Stimulated activated CD4-positive, alpha-beta T cell treated with anti-CD3 and anti-CD28 coated beads, Interleukin-1b, Interleukin-23, amount 100 ng/mL, for 4 hours (primary cell): ENCODE measurements at places on chromosomes 1 and 21.

DNA sequence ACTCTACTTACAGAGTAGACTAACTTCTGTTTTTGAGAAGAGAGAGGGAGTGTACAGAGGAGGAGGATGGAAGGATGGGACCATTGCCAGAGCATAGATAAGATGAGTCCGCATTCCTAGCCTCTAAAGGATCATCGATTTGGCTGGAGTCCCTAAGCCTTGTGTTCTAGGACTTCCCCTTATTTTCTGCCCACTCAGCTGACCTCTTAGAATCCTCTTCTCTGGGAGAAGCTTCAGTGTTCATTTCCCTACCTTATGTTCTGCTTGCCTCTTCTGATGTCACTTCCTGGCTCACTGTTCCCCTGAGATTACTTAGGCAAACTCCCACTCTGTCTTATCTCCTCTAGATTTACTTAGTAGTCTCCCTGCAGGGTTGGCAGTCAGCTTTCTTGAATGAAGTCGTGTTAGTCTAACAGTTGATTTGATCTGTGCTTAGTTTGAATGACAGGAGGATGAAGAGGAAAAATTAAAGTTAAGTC, 156.7 kb downstream of the SYT2 start:
- DNase-seq: no peak

- DNase-seq: no peak
Measured at GRCh38 chr1:8718850-8719361, 98.5 kb downstream of the RERE start.

DNA sequence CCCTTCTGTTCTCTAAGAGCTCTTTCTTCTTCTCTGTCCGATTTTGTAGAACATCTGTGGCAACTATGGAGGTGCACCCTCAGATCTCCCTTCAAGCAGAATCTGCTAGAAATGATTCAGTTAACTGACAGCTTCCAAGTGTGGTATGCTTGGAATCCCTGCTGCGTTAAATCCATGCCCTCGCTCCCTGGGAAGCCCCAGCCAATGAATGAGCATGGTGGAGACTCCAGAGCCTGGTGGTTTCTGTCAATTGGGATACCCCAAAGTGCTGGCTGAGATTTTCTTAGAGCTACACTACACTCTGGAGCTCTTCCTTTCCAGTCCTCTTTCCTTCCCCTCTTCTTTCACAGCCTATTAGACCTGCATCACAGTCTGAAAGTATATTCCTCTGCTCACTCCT, 116.3 kb upstream of the C1orf21 start:
- no peak for DNase-seq

- no peak for DNase-seq
Measured at GRCh38 chr1:230679825-230680224, 34.1 kb downstream of the AGT start.

DNA sequence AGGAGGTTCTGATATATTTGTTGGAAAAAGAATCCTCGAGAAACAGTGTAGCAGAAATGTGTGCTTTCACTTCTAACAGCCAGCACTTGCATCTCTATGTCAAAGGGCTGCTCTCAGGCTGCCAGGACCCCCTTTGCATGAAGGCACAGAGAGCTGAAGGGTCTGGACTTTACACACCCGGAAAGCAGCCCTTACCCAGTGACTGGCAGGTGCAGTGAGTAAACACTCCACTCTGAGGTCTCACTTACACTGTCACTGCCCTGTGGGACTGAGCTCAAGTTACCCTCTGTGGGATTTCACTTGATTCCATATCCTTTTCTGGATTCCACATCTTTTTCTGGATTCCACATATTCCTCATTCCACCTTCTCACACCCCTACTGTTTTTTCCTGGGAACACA, 40.8 kb upstream of the PPP2R5A start:
- DNase-seq: no peak

GRCh38 chr1:161781995-161782394, 15.9 kb downstream of the ATF6 start:
- no peak for DNase-seq

DNA sequence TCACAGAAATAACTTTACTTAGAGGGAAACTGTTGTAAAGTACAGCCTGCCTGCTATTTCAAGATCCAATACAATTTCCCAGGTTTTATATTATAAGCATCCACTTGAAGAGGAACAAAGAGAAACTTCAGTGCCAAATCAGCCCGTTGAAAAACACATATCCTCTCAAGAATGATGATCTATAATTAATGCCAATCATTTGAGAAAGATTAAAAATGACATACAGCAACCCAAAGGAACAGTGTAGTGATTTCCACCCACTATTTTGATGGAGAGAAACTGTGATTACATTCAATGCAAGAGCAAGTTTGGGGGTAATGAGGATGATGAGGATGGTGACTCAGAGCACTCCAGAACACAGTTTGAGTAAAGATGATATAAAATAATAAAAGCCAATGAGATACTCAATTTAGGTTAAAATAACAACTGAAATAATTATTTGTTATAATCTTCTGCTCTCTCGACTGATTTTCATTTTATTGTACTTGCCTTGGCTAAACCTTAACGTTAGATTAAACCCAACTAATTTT, 715.5 kb downstream of the NCAM2 start:
- no peak for DNase-seq

GRCh38 chr1:172269084-172269483, 151.4 kb upstream of the C1orf105 start:
- no peak for DNase-seq

GRCh38 chr1:14980621-14981218, 172.8 kb upstream of the TMEM51 start:
- no peak for DNase-seq

DNA sequence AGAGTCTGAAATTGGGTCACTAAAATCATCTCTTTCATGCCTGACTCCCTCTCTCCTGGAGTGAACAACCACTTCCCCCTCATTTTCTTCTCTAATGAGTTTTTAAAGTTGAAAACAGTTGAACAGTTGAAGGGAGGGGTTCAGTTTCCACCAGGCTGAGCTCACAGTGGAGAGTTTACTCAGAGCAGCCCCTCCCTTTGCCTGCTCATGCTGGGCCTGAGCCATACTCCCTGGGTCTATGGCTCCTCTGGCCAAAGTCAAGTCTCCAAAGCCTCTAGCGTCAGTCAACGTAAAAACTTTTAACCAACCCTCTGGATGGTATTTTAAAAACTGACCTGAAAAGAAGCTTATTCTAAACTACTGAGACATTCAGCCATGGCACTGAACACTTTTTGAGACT, 100.8 kb upstream of the RNPC3 start:
- no peak for DNase-seq

DNA sequence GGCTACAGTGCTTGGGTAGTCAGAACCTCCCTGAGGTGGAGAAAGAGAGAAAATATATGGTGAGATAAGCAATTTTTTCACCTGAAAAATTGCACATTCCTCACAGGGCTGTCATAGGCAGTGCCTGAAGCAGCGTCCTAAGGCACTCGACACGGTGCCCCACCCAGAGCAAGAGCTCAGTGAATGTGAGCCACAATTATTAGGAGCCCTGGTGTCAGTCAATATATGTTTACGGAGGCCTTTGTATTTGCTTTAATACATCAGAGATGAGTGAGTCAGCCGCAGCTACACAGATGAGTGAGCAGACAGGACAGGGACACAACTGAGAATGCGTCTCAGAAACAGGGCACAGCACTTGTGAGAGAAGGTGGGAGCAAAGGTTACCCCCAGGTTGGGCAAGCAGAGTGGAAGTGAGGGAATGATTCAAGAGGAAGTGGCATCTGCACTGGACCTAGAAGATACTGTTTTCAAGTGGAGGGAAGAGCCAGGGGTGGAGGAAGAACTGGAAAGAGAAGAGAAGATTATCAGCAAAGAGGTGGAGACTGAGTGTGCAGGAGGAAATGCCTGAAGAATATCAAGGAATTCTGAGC, 5.2 kb upstream of the PIGC start:
- DNase-seq: no peak

GRCh38 chr1:240021709-240022108, 70.0 kb upstream of the FMN2 start:
- no peak for DNase-seq

DNA sequence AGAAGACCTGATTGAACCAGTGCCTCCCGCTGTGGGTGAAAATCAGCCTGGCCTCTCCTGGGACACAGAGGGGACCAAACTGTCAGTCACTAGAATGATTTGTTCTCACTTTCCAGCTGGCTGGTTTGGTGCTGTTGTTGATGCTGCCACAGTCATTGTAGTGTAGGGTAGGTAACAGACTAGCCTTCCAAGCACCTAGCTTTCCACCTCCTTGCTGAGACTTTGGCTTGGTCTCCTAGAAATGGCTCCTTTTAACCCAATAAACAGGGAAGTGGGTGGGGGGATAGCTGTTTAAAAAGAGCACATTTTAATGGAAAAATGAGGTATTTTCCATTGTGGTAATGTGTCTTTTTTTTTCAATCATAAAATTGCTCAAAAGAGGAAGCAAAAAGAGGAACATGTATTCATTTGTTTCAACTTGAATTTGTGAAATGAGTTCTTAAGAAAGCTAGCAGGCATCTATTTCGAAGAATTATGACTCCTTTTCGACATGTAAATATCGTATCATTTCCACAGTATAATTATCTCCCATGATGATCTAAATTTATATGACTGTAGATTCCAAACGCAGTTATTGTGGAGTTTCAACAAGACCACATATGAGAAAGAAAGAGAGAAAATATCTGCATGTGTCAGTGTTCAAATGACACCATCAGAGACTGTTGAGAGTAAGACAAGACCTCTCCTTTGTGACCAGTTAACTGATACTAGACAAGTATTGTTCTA, 190.1 kb downstream of the HLX start:
- no peak for DNase-seq

DNA sequence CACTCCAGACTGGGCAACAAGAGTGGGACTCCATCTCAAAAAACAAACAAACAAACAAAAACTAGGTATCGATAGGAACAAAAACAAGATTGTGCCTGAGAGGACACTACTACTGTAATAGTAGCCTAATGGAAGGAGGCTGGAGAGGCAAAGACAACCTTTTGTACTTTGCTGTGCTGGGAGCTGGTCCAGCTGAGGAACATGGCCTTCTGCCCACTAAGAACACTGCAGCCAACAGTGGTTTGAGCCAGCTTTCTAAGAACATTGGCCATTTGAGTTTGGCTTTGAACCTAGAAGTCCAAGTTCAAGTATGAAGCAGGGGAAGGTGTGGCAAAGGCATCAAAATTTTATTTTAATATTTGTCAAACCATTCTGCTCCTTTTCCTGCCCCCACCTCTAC, 22.7 kb upstream of the RGS8 start:
- DNase-seq: no peak

GRCh38 chr1:202200112-202200548, 6.5 kb downstream of the LGR6 start:
- no peak for DNase-seq

- DNase-seq: peak; percentile 56
Measured at GRCh38 chr1:15323351-15323988, 76.4 kb downstream of the FHAD1 start.

DNA sequence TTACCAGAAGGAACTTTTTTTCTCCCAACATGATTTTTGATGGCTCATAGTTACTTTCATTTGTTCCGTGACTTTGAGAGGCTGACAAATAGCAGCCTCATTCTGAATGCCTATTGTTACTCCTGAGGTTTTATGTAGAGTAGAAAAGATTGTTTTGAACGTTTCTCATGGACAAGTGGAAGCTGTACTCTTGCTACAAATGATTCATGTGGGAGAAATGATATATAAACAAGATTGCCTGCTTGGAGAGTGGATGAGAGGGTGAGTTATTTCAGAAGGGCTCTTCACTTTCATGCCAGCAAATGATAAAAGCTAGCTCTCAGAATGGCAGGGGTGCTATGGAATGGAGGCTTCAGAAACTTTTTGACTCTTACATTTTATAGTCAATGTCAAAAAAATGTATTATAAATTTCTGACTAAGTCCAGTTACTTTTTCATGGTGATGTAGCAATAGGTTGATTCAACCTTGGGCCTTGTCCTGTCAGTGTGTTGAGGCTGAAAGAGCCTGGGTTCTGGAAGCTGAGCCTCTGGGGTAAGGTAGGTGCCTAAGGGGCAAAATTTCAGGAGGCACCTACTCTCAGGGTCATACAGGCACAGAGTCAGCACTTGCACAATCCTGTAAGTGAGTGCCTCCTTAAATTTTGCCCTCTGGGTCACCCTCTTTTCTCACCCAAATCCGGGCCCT, 19.4 kb downstream of the JUN start:
- no peak for DNase-seq

- peak; percentile 25 for DNase-seq
Measured at GRCh38 chr1:33348676-33349080, 27.8 kb upstream of the A3GALT2 start.

DNA sequence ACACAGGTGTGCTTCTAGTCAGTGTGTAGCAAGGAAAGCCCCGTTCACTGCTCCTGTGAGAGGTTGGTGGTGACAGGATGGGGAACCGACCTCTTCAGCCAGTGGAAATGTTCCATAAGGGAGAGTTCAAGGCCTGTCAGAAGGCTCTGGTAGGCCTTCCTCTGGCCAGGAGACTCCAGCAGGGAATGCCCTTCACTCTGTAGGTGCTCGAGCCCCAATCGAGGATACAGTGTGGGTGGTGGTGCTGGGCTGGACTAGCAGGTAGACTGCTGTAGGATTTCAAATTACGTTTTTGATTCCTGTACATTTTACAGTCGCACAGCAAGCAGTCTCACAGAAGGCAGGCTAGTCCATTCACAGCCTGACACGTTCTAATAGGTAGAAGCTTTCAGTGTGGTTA, 37.8 kb downstream of the NCF2 start:
- DNase-seq: no peak

- DNase-seq: no peak
Measured at GRCh38 chr1:57655161-57655560, 231.3 kb upstream of the DAB1 start.

DNA sequence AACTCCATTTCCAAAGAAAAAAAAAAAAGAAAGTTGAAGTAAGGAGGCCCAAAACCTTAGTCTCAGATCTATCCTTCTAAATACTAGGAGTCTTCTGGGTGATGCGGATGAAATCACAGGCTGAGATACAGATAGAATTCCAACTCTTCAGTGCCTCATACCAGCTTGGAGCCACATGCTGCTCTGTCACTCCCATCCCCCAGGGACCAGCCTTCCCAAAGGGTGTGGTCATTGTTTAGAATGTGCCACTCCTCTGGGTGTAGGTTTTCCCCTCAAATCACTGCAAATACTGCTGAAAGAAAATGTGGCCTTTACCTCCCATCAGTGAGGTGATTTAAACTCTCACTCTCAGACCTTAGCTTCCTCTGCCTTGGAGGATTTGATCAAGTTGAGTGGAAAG, 112.9 kb downstream of the CDC7 start:
- DNase-seq: no peak

DNA sequence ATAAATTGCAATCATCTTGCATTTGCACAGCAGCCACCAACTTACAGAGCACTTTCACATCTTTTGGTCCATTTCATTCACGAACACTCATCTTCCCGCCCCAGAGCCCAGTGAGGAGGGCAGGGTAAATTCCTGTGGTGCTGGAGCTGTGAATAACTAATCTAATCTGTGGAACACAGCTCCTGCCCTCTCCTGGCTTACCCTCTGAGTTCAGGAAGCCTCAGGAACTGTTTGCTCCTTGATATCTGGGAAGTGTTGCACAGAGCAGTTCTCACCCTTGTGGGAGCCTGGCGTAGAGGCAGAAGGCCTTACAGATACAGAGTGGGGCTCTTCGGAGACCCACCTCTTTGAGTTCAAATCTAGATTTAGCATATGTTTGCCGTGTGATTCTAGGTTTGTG, 11.6 kb upstream of the RD3 start:
- DNase-seq: no peak

- DNase-seq: no peak
Measured at GRCh38 chr1:151644001-151644400, 32.2 kb downstream of the SNX27 start.

- DNase-seq: no peak
Measured at GRCh38 chr1:224517171-224517570, 82.6 kb upstream of the WDR26 start.

GRCh38 chr1:1173793-1174415, at the start of gene TTLL10:
TTLL10 (plus strand) TSS chr1:1173880; CDS start chr1:1179216, 5,336 bp downstream.
- DNase-seq: no peak
